ENCODE measurements at places on chromosomes 1 and 21.

- DNase-seq = no peak
These were observed 185.6 kb downstream of the RHOU start for GRCh38 chr1:228920831-228921230.

GRCh38 chr1:234607109-234608024, 2.6 kb downstream of the IRF2BP2 start:
- peak; percentile 30 for DNase-seq

- no peak for DNase-seq
These were observed 54.7 kb upstream of the TRIM67 start for GRCh38 chr1:231107151-231107550.

DNA sequence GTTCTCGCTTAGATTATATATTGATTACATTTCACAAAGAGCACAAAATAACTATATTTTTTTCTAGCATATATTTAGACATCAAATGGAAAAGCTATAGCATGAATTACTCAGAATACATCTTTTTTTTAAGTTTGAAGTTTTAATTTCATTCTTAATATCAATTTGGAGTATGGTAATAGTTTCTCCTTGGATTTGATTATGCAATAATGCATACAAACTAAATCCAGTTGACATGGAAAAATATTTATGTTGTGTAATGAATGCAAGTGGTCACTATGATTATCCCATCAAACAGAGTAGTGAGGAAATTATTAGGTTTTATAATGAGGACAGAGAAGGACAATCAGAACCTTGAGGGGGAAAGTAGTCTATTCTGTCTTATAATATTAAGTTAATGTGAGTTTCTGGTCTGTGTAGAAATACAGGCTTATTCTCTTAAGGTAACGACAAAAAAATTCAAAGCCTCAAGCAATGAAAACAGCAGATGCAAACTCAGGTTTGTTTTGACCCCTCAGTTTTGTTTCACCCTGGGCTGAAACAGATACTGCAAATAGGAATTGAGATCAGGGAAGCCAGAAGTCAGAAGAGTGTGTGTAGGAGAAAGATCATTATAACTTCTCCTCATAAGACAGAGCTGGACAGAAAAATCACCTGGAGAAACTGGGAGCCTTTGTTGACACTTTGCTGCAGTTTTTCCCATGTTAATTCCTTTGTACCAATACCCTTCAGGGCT, 23.7 kb downstream of the LRRC8B start:
- no peak for DNase-seq

- DNase-seq = no peak
These were observed 58.0 kb downstream of the NPHP4 start for GRCh38 chr1:5934058-5934884.

DNA sequence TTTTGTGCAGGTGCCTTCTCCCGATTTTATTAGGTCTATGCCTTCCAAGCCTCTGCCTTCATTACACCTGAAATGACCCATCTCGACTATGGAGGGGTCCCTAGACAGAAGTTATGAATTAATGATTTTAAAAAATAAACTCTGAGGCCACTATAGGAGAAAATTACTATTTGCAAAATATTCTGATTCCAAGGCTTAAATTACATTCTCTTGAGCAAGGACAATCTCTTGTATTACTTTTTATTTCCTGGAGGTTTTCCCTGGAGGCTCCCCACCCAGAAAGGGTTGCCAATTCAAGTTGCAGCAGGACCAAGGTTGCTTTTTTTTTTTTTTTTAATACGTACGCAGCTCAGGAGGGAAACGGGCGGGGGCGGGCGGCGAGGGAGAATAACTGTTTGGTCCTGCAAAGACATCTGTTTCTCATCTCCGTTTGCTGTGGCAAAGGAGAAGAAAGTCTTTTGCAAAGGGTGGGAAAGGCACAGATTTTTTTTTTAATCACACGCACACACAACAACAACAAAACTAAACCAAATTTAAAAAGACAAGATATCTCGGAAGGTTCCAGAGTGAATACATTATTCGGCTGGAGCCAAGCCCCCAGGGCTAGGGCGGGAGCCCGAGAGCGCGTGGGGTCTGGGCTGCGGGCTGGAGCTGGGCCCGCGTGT, 618 bp upstream of the SERTAD4 start:
- DNase-seq = no peak

Data from activated naive CD8-positive, alpha-beta T cell treated with anti-CD3 and anti-CD28 coated beads for 36 hours (primary cell).